Stimulated activated naive CD8-positive, alpha-beta T cell treated with anti-CD3 and anti-CD28 coated beads, Interleukin-15, Interleukin-2, amounts not matched to agents 100 U/mL and 50 U/mL, for 24 hours (primary cell): ENCODE measurements at places on chromosomes 7 and 10.

GRCh38 chr10:9010093-9010492 is 955.6 kb downstream of the GATA3 start:
- DNase-seq, result no peak

DNA sequence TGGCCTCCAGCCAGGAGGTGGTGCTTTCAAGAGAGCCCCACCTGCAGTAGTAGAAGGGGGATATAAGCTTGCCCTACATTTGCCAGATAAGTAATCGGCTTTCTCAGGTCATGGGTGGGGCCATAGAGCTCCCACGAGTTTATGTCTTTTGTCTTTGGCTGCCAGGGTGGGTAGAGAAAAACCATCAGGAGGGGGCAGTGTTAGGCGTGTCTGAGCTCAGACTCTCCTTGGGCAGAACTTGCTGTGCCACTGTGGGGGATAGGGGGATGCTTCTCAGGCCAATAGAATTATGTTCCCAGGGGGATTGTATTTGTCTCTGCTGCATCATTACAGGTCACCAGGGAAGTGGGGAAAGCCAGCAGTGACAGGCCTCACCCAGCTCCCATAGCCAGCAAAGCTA is 12.3 kb upstream of the MRPS33 start:
- no peak for DNase-seq

- peak; percentile 33 for DNase-seq
These were observed 5.8 kb upstream of the UPP1 start for GRCh38 chr7:48083114-48083830.

- no peak for DNase-seq
These were observed 27.3 kb downstream of the GSDME start for GRCh38 chr7:24730018-24730369.
